ENCODE measurements at places on chromosomes 1 and 21. TPM values are rescaled to one million over a fixed set of nuclear protein-coding genes. Genes with fewer than 3 reads are reported as not detected.

- no peak for DNase-seq
- no peaks in the 10 kb centered on the region for H3K36me3 ChIP-seq
- no peak overlapping the region for H3K27ac ChIP-seq
- H3K4me1 ChIP-seq, result peaks cover 22% of the 10 kb centered on the region
- H3K27me3 ChIP-seq, result no peaks in the 10 kb centered on the region
Measured at GRCh38 chr1:2288311-2288710, 60.2 kb downstream of the SKI start.

The OR2L2 gene
- total RNA-seq, result not detected

The GJA4 gene
- 4.4 TPM for total RNA-seq

DNA sequence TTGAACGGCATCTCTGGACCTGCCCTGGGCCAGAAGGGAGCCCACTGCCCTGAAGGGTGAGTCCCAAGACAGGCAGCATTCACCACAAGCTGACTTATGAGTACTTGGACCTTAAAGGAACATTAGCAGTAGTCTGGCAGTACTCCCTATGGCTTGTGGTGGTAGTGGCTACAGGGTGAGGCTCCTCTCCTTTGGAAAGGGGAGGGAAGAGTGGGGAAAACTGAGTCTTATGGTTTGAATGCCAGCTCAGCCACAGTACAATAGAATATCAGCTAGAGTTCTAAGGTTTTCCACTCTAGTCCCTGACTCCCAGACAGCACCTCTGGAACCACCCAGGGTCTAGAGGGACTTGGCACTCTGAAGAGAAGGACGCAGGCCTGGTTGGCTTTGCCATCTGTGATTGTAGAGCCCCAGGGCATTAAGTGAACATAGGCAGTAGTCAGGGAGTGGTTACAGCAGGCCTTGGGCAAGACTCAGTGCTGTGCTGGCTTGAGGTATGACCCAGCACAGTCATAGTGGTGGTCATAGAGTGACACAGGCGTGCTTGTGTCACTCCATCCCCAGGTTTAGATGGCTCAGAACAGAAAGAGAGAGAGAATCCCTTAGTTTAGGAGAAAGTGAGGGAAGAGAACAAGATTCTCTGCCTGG is 31.0 kb downstream of the CD53 start:
- no peaks in the 10 kb centered on the region for H3K27me3 ChIP-seq
- H3K4me1 ChIP-seq, result no peaks in the 10 kb centered on the region
- no peaks in the 10 kb centered on the region for H3K36me3 ChIP-seq
- no peak overlapping the region for H3K4me3 ChIP-seq
- DNase-seq, result no peak

DNA sequence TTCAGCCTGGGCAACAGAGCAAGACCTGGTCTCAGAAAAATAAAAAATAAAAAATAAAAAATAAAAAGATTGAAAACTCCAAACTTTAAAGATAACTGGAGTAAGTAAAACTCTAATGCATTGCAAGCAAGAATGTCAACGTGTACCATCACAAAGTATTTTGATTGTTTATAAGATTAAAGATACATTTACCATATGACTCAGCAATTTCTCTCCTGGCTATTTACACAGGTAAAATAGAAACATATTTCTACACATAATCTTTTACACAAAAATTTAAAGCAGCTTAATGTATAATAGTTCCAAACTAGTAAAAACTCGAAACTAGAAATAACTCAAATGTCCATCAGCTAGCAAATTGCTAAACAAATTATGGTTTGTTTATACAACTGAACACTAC is 456.1 kb upstream of the RGS18 start:
- no peaks in the 10 kb centered on the region for H3K4me1 ChIP-seq
- no peaks in the 10 kb centered on the region for H3K27me3 ChIP-seq
- no peak for DNase-seq
- H3K4me3 ChIP-seq, result no peak overlapping the region
- no peak overlapping the region for H3K27ac ChIP-seq

DNA sequence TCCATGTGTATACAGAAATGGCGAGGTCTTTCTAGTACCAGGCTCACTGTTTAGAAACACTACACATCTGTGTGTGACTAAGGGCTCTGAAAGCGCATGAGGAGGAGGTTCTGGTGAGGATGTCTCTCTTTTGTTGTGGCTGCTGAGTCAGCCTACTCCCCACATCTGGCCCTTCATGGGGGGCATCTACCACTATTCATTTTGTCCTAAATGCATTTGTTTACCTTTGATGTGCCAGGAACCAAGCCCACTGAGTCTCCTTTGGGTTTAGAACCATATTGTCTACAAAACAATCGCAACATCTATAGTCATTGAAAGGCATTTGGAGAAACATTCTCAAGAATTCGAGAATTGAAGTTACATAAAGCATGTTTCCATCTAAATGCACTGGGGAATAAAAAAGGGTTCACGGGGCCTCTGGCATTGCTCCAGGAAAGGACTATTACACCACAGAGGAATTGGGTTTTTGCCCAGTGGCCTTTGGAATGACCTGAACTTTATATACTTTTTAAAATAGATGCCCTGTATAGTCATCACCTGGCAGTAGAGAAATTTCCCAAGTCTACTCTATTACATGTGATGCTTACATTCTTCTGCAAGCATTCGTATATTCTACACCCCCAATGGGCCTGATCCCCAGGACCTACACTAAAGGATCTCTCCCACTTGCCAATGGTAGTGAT is 35.1 kb upstream of the ADORA3 start:
- no peak overlapping the region for H3K27ac ChIP-seq
- no peaks in the 10 kb centered on the region for H3K27me3 ChIP-seq
- no peaks in the 10 kb centered on the region for H3K36me3 ChIP-seq

GRCh38 chr1:15299179-15299578 is 52.2 kb downstream of the FHAD1 start:
- H3K27me3 ChIP-seq, result no peaks in the 10 kb centered on the region
- H3K27ac ChIP-seq, result no peak overlapping the region
- H3K36me3 ChIP-seq, result no peaks in the 10 kb centered on the region
- DNase-seq, result no peak

DNA sequence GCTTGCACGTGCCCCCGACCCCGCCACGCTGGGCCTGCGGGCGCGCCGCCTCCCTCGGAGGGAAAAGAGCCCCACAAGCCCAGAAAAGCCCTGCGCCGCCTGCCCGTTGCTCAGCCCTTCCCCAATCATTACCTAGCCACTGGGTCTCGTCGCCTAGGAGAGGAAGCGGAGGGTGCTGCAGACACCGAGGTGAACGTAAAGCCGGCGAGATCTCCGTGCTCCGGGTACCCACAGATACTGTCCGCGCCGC is at the start of gene ENO1:
ENO1 (minus strand) TSS at position 239 of the 250 bp plus-strand sequence. CDS start 3,778 bp downstream, outside the sequence.
- no peaks in the 10 kb centered on the region for H3K27me3 ChIP-seq
- peak within 1 kb of the TSS; percentile 98 for H3K27ac ChIP-seq
- DNase-seq, result no peak
- H3K4me3 ChIP-seq, result peak within 1 kb of the TSS; percentile 98
- peaks cover 60% of the 10 kb centered on the region for H3K4me1 ChIP-seq
- no peaks in the 10 kb centered on the region for H3K36me3 ChIP-seq

GRCh38 chr1:176994931-176995596 is 169.4 kb downstream of the ASTN1 start:
- no peak overlapping the region for H3K4me3 ChIP-seq
- H3K27ac ChIP-seq, result no peak overlapping the region
- DNase-seq, result no peak
- no peaks in the 10 kb centered on the region for H3K27me3 ChIP-seq

- no peak overlapping the region for H3K27ac ChIP-seq
- no peak overlapping the region for H3K4me3 ChIP-seq
- no peaks in the 10 kb centered on the region for H3K27me3 ChIP-seq
- DNase-seq, result no peak
Measured at GRCh38 chr1:157504646-157505045, 47.7 kb downstream of the FCRL5 start.

The OR2M2 gene
- not detected for total RNA-seq

DNA sequence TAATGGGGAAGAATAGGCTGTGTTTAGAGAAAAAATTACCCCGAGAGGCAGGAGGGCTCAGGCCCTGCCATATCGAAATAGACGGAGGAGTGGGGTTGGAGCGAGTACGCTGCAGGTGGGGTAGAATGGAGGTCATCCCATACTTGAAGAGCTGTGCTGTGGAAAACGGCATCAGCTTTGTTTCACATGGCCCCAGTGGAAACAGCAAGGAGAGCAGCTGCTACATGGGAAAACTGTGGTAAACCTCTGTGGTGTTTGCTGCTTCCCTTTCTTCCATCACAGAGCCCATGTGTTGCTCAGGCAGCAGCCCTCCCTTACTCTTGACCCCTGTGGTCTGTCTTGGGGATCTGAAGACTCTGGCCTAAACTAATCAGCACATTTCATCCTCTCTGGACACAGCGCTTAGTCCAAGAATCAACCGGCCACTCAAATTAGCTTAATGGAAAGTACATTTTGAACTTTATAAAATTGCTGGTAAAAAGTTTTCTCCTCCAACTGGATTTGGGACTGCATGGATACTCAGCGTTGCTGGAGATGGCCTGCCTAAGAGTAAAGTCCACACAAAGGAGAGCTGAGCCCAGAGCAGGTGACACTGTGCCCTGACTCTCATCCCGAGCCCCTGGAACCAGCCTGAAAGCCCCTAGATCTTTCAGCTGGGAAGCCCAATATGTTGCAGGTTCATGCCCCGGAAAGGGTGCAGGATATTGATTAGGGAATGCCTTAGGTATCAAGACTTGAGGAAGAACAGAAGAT is 127.1 kb upstream of the GADD45A start:
- H3K4me1 ChIP-seq, result peaks cover 41% of the 10 kb centered on the region
- no peaks in the 10 kb centered on the region for H3K27me3 ChIP-seq
- no peak overlapping the region for H3K4me3 ChIP-seq
- no peaks in the 10 kb centered on the region for H3K36me3 ChIP-seq
- DNase-seq, result no peak
- no peak overlapping the region for H3K27ac ChIP-seq

DNA sequence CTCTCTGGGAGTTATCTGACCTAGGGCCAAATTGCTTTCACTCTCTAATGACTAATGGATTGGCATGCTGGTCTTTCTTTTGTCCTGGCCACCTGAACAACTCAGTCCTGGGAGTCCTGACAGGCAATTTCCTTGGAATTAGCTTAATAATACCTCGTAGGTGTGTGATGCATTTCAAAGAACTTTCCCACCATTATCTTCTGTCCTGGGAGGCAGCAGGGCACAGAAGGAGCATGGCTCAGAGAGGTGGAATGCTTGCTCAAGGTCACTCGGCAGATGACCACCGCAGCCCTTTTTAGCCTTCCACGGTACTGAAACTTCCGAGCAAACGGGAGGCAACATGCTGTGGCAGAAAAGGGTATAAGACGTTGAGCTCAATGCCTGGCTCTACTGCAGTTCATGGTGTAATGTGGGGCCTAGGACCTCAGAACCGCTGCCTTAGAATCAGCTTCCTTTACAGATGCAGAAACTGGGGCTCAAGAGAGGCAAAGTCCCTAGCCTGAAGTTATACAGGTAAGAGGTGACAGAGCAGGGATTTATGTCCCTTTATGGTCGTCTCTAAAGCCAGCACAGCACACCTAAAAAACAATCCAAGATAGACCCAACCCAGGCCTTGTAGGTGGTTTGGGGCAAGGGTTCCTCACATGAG is 3.2 kb downstream of the ID3 start:
- peak overlapping the region; percentile 73 for H3K27ac ChIP-seq
- no peaks in the 10 kb centered on the region for H3K36me3 ChIP-seq
- H3K4me1 ChIP-seq, result no peaks in the 10 kb centered on the region
- H3K27me3 ChIP-seq, result no peaks in the 10 kb centered on the region

DNA sequence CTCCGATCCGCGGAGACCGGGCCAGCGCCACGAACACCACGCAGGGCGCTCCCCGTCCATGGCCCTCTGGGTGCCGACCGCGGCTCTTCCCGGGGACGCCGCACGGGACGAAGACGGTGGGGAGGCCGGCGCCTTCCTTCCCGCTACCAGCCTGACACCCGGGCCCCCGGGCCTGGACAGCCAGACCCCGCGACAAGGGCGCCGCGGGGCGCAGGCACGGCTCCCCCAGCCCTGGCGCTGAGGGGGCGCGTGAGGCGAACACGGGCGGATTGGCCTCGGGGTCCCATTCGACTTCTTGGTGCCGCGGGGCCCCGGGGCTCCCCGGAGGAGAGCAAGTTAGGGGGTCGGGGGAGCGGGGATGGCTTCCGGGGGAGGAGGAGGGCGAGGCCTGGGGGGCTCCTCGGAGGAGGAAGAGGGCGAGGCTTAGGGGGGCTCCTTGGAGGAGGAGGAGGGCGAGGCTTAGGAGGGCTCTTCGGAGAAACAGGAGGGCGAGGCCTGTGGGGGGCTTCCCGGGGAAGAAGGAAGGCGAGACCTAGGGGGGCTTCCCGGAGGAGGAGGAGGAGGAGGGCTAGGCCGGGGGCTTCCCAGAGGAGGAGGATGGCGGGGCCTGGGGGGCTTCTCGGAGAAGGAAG is 537 bp upstream of the KLHL17 start:
- H3K27me3 ChIP-seq, result no peaks in the 10 kb centered on the region
- DNase-seq, result no peak
- peaks cover 13% of the 10 kb centered on the region for H3K4me1 ChIP-seq

- peak within 1 kb of the TSS; percentile 38 for H3K4me3 ChIP-seq
- peaks cover 18% of the 10 kb centered on the region for H3K27me3 ChIP-seq
- DNase-seq, result peak; percentile 78
- H3K36me3 ChIP-seq, result no peaks in the 10 kb centered on the region
- H3K27ac ChIP-seq, result no peak within 1 kb of the TSS
Measured at GRCh38 chr1:155078469-155079209, at the start of gene EFNA3. EFNA3 (plus strand) TSS chr1:155078837; CDS start chr1:155078942, 105 bp downstream.

DNA sequence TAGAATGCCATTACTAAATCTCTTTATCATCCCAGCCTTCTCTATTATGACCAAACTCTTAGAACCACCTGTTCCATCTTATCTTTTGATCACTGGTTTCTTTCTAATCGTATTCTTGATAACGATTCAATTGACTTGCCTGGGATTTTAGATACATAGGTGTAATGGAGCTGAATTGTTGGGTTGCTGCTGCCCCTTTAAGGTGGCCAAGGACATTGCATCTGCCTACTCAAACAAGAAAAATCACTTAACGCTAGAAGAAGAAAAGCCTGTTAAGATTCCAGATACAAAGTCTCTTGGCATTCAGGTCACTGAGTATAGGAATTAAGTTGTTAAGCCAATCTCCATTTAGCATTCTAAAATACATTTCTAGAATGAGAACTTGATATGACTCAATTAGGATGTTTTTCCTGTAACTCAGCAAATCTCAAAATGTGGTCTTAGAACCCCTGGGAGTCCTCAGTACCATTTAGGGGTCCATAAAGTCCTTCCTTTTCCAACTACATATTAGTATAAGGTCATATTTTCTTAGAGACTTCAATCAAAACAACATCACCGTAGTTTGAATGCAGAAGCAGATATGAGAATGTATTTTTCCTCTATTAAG is 12.4 kb downstream of the NEXN start:
- no peak overlapping the region for H3K27ac ChIP-seq
- no peak for DNase-seq
- H3K4me1 ChIP-seq, result no peaks in the 10 kb centered on the region
- no peak overlapping the region for H3K4me3 ChIP-seq
- no peaks in the 10 kb centered on the region for H3K36me3 ChIP-seq
- no peaks in the 10 kb centered on the region for H3K27me3 ChIP-seq

GRCh38 chr1:225934711-225935110 is 6.3 kb downstream of the LEFTY2 start:
- H3K36me3 ChIP-seq, result no peaks in the 10 kb centered on the region
- H3K27ac ChIP-seq, result no peak overlapping the region
- H3K27me3 ChIP-seq, result no peaks in the 10 kb centered on the region
- DNase-seq, result no peak
- H3K4me3 ChIP-seq, result no peak overlapping the region

The LRRC71 gene
- total RNA-seq, result not detected
